Hematopoietic multipotent progenitor cell (in vitro differentiated cells): ENCODE measurements at places on chromosomes 5 and 9. TPM values are rescaled to one million over a fixed set of nuclear protein-coding genes. Genes with fewer than 3 reads are reported as not detected.

The RNF183 gene
- total RNA-seq: under 0.01 TPM

The ACOT12 gene
- under 0.01 TPM for total RNA-seq

The SIGMAR1 gene
- total RNA-seq: 61.4 TPM

The HSPA5 gene
- total RNA-seq: 153 TPM

The MATR3 gene
- 163 TPM for total RNA-seq

The FGF18 gene
- 0.54 TPM for total RNA-seq

The F2RL2 gene
- total RNA-seq: 0.27 TPM

The GABRA6 gene
- not detected for total RNA-seq

DNA sequence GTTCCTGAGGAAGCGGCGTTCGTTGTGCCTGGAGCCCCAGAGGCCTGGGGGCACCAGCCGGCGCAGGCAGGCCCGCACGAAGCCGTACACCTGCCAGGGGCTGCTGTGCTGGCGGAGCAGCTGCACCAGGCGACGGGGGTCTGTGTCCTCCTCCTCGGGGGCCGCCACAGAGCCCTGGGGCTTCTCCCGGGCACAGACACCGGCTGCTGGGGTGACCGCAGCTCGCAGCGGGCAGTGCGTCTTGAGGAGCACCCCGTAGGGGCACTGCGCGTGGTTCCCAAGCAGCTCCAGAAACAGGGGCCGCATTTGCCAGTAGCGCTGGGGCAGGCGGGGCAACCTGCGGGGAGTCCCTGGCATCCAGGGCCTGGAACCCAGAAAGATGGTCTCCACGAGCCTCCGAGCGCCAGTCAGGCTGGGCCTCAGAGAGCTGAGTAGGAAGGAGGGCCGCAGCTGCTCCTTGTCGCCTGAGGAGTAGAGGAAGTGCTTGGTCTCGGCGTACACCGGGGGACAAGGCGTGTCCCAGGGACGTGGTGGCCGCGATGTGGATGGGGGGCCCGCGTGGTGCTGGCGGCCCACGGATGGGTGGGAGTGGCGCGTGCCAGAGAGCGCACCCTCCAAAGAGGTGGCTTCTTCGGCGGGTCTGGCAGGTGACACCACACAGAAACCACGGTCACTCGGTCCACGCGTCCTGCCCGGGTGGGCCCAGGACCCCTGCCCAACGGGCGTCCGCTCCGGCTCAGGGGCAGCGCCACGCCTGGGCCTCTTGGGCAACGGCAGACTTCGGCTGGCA is 1.3 kb downstream of the TERT start:
- no peak for DNase-seq

GRCh38 chr5:176765687-176766086 is 44.7 kb upstream of the UNC5A start:
- DNase-seq: no peak

DNA sequence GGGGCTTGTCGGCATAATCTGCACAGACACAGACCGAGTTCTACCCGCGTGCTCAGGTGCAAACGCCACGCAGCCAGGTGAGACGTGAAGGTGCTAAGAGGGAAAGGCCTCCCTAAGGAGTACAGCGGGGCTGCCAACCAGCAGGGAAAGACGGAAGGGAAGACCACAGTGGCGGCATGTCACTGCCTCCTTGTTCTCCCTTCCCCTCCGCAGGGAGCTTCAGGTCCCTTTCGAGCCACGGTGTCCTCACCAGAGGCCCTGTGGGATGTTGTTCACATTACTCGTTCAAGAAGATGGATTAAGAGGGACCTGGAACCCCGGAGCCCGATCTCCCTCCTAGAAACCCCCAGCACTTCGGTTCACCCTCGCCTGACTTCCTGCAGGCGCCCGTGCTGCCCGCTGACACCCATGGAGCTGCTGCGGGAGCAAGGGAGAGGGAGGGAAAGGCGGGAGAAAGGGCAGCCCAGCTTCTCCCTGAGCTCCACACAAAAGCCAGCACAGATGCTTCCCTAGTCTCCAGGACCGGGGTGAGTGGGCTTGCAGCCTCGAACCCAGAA is 686 bp downstream of the BRD9 start:
- DNase-seq: no peak

GRCh38 chr5:61801174-61801573 is 469.1 kb downstream of the ZSWIM6 start:
- DNase-seq: no peak

GRCh38 chr9:24459953-24460352 is 85.7 kb downstream of the IZUMO3 start:
- no peak for DNase-seq

GRCh38 chr5:56699538-56699937 is 115.8 kb upstream of the MAP3K1 start:
- DNase-seq: no peak

GRCh38 chr5:155046591-155046990 is 33.0 kb downstream of the KIF4B start:
- DNase-seq: no peak
